ENCODE measurements at places on chromosomes 5 and 9.

- no peak for DNase-seq
Measured at GRCh38 chr5:29779141-29779540, 1414.3 kb upstream of the CDH6 start.

- no peak for DNase-seq
Measured at GRCh38 chr9:97293207-97293721, 14.2 kb upstream of the CCDC180 start.

DNA sequence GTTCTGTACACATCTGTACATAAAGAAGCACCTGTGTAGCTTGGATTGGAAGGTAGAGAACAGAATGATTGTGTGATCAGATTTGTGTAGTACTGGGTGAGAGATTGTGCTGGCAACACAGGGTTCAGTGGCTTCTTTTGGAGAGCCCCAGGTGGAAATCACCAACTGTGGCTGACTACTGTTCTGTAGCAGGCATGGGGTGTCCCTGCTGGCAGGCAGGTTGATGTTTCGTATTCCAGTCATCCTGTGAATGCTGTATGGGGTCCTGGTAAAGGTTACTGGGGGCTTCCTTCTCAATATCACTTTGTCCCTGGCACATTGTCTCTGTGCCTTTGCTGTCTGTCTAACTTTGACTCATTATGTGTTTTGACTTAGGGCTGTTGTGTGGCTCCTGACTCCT, 5.3 kb downstream of the ASPN start:
- DNase-seq = no peak

- no peak for DNase-seq
Measured at GRCh38 chr9:120361551-120361950, 218.4 kb downstream of the CDK5RAP2 start.

DNA sequence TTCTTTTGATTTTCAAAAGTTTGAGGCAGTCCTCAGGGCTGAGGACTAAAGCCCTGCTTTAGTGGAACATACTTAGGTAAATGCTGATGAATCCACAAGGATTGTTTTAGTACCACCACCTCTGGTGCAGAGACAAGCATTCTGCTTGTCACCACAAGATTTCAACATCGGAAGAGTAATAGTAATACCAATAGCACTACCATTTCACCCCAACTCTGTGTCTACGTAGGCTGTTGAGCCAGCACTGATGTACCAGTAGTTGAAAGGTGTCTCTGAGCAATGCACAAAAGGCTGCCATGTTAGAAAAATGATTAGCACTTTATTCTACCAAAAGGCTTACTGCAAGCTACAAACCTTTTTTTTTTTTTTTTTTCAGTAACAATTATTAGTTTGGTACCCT, 213.2 kb upstream of the SLC24A2 start:
- DNase-seq = no peak

- DNase-seq = no peak
Measured at GRCh38 chr5:112776301-112776856, 38.7 kb downstream of the APC start.

- DNase-seq = no peak
Measured at GRCh38 chr5:83967417-83967816, 246.8 kb upstream of the HAPLN1 start.

- DNase-seq = no peak
Measured at GRCh38 chr5:14900693-14901461, 29.3 kb upstream of the ANKH start.

GRCh38 chr5:145350513-145350912, 484.6 kb downstream of the PRELID2 start:
- DNase-seq = no peak

DNA sequence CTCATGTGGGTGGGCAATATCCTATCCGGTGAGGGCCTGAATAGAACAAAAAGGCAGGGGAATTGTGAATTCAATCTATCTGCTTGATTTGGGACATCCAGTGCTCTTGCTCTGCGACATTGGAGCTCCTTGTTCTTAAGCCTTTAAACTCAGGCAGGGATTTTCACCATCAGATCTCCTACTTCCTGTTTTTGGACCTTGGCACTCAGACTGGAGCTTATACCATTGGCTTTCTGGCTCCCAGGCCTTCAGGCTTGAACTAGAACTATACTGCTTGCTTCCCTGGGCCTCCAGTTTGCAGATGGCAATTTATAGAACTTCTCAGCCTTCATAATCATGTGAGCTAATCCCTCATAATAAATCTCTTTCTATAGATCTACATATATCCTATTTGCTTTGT, 134.3 kb upstream of the CLINT1 start:
- no peak for DNase-seq

GRCh38 chr5:170137694-170138214, 32.1 kb downstream of the FOXI1 start:
- no peak for DNase-seq
